Endodermal cell (in vitro differentiated cells): ENCODE measurements at places on chromosomes 11 and 22.

GRCh38 chr22:35134637-35135036 lies 68.7 kb downstream of the ISX start:
- DNase-seq, result peak; percentile 67

GRCh38 chr11:119093942-119094815 lies 7.5 kb downstream of the DPAGT1 start:
- DNase-seq, result peak; percentile 64

- DNase-seq, result no peak
Observed at GRCh38 chr22:35311551-35311999, 11.9 kb downstream of the TOM1 start.

- DNase-seq, result no peak
Observed at GRCh38 chr11:114165326-114166230, 106.1 kb downstream of the ZBTB16 start.

- DNase-seq, result no peak
Observed at GRCh38 chr11:115272925-115273324, 231.3 kb downstream of the CADM1 start.

GRCh38 chr11:114001416-114001815 lies 26.5 kb downstream of the HTR3A start:
- DNase-seq, result no peak

DNA sequence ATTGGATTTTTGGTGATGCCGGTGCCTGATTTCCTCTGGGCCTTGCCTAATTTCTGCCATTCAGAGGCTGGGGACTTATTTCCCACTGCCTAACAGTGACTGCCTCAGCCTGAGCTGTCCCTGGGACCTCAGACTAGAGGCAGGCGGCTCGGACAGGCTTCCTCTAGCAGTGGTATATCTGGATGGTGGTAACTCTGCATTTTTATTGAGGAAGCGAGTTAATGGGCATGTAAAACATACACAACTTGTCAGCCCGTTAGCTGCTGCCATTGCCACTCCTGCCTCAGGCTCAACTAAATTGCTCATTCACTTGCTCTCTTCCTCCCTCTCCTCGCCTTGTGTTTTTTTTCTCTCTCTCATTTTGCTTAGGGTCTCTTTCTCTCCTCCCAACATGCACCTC lies 561.6 kb downstream of the BUD13 start:
- DNase-seq, result no peak

- no peak for DNase-seq
Observed at GRCh38 chr11:72899238-72899637, 85.0 kb downstream of the ATG16L2 start.

- no peak for DNase-seq
Observed at GRCh38 chr22:27327497-27327896, 474.1 kb downstream of the MN1 start.

GRCh38 chr11:75888416-75888815 lies 73.4 kb downstream of the UVRAG start:
- no peak for DNase-seq

- peak; percentile 0 for DNase-seq
Observed at GRCh38 chr22:40313007-40313406, 33.3 kb upstream of the ADSL start.

GRCh38 chr11:23099256-23099655 lies 239.0 kb upstream of the CCDC179 start:
- no peak for DNase-seq

DNA sequence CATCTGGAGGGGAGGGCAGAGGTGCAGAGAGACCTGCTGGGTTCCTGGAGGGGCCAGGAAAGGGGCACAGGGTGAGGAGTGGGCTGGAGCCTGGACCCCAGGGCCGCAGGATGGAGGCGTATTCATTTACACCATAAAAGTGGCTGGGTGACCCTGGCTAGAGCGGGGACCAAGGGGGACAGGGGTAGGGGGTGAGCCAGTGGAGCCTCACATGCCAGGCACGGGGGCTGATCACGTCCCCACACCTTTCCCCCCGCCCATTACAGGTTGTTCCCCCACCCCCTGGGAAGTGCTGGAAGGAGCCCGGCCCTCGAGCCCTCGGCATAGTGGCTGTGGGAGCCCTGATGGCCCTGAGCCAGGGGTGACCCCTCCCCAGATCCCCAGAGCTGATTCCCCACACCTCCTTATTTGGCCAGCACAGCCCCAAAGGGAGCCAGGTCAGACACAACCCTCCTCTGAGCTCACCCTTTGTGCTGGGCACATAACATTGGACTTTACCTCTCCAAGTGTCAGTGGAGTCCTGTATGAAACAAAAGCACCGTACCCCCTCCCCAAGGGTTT lies 781 bp downstream of the TCIRG1 start:
- DNase-seq, result peak; percentile 61

DNA sequence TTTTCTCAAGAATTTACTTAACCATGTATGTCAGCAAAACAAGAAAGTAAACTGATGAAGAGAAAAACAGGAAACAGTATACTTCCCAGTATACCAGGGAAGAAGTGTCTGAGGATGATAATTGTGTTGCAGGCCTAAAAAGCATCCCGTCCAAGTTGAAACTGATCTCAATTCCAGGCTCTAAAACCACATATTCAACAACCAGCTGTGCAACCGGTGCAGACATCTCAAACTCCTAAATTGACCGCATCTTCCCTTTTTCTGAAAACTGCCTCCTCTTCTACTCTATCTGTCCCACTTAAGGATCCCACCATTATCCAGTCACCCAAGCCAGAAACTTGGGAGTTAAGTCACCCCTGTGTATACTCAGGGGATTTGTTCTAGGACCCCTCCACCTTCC lies 47.2 kb downstream of the CCDC83 start:
- no peak for DNase-seq

GRCh38 chr11:70606248-70606950 lies 208.1 kb downstream of the CTTN start:
- DNase-seq, result no peak

DNA sequence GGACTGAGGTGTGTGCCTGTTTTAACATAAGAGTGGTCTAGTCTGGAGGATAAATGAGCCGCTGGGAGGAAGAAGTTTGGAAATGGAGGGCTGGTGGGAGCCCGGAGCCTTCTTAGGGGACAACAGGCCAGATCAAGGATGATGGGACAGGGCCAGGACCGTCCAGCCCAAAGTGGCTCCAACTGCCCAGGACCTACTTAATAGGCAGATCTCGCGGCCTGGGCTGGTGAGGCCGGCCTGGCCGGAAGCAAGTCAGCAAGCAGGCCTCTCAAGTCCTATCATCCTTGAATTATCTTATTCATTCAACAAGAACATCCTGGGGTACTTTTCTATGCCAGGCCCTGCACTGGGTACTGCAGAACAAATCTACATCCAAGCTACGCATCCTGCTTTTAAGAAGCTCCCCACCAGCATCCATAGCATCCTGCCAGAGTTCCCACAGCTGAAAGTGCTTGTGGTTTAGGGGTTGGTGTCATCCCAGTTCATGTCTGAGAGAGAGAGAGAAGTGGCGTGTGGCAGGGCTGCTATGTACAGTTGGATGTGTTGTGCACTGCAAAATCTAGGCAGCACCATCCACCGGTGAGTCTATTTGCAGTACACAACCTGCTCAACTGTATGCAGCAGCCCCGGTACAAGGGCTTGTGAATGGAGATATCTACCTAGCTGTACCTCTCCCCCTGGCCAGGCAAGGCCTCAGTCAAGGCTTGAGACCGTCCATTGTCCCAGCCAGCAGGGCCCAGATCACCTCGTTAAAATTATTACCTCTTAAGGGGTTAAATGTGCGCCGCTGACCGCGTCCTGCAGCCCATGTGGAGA lies 82.1 kb downstream of the FBLN1 start:
- no peak for DNase-seq

- DNase-seq, result peak; percentile 22
Observed at GRCh38 chr22:49010070-49010863, 817.4 kb downstream of the BRD1 start.

DNA sequence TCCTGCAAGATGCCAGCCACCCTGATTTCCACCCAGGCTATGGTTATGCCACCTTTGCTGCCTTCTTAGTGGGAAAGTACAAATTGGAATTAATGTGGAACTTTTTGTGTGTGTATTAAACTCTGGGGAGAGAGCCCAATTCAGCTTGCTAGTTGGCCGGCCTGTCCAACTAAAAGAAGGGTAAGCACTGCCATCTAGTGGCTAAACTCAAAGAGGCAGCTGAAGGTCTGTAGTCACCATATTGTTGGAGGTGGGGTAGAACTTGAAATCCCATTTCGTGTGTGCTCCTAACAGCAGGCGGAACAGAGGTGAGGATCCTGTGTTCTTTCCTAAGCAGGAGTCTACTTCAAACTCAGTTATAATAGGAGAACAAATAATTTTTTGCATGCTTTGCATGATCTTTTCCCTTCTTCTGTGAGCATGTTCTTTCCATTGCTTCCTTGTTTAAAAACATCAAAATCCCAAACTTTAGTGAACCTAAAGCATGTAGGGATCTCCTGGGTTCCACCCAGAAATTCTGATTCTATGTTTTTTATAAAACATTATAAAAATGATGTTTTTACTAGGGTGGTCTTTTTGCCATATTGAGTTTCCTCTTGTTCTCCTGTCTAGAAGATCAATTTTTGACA lies 138.8 kb upstream of the SORL1-AS1 start:
- DNase-seq, result peak; percentile 91

DNA sequence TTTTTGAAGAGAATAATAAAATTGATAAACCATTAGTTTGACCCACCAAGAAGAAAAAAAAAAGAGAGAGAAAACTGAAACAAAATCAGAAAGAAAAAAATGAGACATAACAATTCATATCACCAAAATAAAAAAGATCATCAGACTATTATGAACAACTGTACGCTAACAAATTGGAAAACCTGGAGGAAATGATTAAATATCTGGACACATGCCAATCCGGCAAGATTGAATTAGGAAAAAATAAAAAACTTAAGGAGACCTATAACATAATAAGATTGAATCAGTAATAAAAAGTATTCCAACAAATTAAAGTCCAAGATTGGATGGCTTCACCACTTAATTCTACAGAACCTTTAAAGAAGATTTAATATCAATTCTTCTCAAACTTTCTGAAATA lies 136.7 kb downstream of the CASP12 start:
- no peak for DNase-seq

GRCh38 chr22:42343531-42344081 lies 73.2 kb upstream of the TCF20 start:
- DNase-seq, result no peak

DNA sequence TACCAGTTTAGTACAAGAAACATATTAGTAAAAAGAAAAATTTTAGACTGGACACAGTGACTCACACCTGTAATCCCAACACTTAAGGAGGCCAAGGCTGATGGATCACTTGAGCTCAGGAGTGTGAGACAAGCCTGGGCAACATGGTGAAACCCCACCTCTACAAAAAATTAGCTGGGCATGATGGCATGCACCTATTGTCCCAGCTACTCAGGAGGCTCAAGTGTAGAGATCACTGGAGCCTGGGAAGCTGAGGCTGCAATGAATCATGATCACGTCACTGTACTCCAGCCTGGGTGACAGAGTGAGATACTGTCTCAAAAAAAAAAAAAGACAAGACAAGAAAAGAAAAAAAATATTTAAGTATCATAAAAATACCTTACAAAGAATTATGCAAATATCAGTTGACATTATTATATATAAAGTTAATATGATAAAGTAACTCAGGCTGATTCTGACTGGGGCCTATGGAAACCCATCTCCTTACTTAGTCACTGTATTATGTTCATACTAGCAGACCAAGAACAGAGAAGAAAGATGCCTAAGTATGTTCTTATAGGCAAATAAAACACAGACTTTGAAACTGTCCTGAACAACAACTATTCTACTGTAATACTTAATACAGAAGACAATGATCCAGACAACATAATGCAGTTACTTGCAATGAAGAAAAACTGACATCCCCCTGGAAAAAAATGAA lies 27.3 kb downstream of the FAM168A start:
- DNase-seq, result no peak

GRCh38 chr11:29063630-29064361 lies 953.0 kb downstream of the KCNA4 start:
- DNase-seq, result no peak

DNA sequence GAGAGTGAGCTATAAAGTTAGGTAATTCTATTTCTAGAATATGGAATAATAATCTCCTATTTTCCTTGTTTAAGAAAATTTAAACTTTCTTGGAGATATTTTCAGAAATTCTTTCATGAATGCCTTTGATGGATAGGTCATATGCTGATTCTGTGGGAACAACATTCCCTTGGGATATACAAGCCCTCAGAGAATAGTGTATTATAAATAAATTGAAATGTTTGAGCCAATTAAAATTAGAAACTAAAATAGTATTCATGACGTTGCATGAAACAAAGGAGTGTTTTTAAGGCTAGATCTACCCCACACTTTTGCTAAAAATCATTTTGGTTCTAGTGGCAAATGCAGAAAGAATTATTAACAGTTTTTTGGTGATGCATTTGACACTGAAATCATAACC lies 269.3 kb upstream of the ANO3 start:
- DNase-seq, result no peak

DNA sequence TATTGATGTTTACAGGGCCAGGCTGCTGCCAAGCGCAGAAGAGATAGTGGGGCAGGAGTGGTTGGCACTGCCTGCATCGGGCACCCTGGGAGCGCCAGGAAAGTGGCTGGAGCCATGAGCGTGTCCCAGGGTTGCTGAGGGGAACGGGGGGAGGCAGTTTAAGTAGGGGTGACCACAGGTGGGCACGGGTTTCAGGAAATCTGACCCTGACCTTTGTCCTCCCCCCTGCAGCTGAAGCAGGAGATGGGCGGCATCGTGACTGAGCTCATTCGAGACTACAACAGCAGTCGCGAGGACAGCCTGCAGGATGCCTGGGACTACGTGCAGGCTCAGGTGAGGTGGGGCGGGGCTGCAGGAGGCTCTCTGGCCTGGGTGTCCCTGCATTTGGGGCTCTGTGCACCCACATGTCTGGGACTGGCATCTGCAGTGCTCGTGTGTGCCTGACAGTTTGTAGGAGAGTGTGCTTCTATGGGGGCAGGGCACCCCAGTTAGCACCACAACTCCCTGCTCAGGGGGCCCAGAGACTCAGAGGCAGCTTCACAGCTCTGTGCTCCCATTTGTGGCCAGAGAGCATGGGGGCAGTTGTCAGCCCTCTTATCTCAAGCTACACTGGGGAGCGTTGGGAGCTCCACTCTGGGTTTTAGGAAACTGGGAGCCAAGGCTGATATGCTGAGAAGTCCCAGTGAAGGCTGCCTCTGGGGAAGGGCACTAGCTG lies 49.7 kb downstream of the CD82 start:
- DNase-seq, result no peak

DNA sequence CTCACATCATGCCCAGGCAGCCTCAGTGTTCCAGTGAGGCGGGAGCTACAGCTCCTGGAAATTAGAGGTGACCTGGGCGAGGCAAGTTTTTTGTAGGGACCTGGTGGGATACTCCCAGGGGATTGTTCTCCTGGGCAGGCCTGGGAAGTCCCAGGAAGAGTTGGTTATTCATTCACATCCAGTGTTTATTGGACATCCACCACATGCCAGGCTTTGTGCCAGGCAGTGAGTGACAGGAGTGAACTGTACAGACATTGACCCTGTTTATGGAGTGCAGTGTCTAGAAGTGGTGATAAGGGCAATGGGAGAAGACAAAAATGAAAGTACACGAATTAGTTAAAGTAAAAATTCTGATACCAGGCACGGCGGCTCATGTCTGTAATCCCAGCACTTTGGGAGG lies 29.4 kb downstream of the YWHAH start:
- no peak for DNase-seq
